Smooth muscle cell of bladder (primary cell): ENCODE measurements at places on chromosomes 16 and 17. TPM values are rescaled to one million over a fixed set of nuclear protein-coding genes. Genes with fewer than 3 reads are reported as not detected.

Gene NPIPB4
- 14.6 and 26.3 TPM in 2 replicates for total RNA-seq

Gene MFAP4
- 26.3 and 33.5 TPM in 2 replicates for total RNA-seq

Gene EME2
- 6.4 and 10.8 TPM in 2 replicates for total RNA-seq

Gene DPEP3
- total RNA-seq = not detected in 2 replicates

Gene DNAH17
- total RNA-seq = under 0.01 TPM in 1 of 2 replicates, not detected in the other

Gene ELMO3
- total RNA-seq = 0.28 TPM in 2 replicates

Gene ADAMTS18
- total RNA-seq = under 0.01 and 0.18 TPM in 2 replicates

Gene SOX15
- total RNA-seq = 0.14 and 0.18 TPM in 2 replicates

Gene MYADML2
- not detected in 2 replicates for total RNA-seq

Gene CDK5R1
- 0.28 and 0.55 TPM in 2 replicates for total RNA-seq

Gene CHST5
- total RNA-seq = not detected in 2 replicates

Gene CNGB1
- total RNA-seq = not detected in 2 replicates

Gene CA7
- total RNA-seq = not detected in 2 replicates

Gene ZNF385C
- under 0.01 TPM in 1 of 2 replicates, not detected in the other for total RNA-seq
